ENCODE measurements at places on chromosomes 3 and 15.

DNA sequence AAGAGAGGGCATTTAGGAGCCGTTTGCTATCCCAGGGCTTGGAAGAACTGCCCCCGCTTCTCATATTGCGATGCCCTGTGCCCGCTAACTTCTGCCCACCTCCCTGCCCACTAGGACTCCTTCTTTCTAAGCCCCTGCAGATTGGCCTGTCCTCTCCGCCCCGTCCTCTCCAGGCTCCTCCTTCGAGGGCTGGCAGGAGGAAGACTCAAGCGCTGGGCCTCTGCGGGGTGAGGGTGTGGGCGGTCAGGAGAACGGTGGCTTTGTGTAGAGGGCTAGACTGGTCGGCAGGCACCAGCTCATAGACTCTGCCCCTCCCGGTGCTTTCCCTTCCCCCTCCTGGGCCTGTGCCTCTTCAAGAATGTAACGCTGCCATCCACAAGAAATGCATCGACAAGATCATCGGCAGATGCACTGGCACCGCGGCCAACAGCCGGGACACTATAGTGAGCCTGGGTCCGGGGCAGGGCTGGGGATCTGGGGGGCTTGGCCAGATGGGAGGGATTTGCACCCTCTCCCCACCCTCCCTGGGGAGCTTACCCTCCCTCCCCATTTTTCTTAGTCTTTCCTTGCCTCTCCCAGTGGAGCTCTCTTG, 21.9 kb downstream of the PRKCD start:
- DNase-seq: no peak

DNA sequence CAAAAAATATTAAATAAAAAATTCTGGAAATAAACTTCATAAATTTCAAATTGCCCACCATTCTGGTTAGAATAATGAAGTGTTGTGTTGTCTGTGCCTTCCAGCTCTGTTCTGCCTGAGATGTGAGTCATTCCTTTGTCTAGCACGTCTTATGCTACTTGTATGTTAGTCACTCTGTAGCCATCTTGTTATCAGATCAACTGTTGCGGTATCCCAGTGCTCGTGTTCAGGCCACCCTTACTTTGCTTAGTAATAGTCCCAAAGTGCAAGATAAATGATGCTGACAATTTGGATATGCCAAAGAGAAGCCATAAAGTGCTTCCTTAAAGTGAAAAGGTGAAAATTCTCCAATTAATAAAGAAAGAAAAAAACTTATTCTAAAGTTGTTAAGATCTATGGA, 527.5 kb downstream of the NAALADL2 start:
- DNase-seq: no peak

DNA sequence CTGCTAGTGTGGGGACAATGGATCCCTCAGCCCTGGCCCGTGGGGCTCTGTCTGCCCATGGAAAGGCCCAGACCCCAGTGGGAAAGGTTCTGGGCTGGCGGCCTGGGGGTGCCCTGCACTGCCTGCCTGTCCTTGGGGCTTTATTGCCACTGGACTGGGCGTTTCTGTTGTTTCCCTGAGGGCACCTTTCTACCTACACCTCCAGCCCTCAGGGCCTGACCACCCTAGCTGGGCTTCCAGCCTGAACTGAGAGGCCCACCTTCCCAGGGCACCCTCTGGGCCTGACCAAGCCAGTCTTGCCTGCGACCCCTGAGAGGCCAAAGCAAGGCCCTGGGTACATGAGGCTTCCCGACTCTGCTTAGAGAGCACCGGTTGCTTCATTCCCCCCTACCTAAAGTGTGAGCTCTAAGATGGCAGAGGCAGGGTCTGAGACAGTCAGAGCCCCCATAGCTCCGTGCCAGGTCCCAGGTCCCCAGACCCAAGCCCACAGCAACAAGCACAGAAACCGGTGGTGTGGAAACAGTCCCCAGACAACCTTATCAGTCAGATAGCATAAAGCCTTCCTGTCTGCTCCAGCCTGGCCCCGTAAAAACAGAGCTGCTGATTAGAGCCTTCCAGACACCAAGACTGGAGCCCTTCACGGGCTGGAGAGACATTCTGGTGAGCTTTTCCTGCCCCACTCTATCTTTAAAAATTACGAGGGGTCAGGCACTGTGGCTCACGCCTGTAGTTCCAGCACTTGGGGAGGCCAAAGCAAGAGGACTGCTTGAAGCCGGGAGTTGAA, 102.8 kb downstream of the CHSY1 start:
- no peak for DNase-seq

GRCh38 chr15:37103475-37104423, 3.4 kb upstream of the MEIS2 start:
- no peak for DNase-seq

GRCh38 chr3:197427021-197427420, 128.6 kb upstream of the DLG1 start:
- DNase-seq: no peak

DNA sequence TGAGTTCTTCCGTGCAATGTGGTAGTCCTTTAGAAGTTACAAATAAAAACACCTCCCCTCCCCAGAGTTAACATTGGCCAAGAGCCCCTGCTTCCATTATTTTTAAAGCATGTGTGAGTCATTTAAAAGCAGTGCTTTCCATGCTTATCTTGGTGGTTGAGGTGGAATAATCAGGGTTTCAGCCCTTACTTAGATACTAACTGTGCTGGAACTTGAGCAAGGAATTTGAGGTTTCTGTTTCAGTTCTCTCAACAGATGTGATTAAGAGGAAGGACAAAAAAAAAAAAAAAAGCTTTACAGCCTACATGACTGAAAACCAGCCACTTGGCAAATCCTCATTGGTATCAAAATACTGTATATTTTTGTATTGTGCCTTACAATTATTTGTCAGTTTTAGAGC, 64.5 kb downstream of the CGNL1 start:
- DNase-seq: no peak

GRCh38 chr3:5441401-5441800, 253.9 kb downstream of the EDEM1 start:
- DNase-seq: no peak
